ENCODE measurements at places on chromosomes 7 and 10. TPM values are rescaled to one million over a fixed set of nuclear protein-coding genes. Genes with fewer than 3 reads are reported as not detected.

The PRPS1L1 gene
- total RNA-seq: not detected

The SGMS1 gene
- 68.2 TPM for total RNA-seq

The TMEM273 gene
- total RNA-seq: not detected

The CPVL gene
- total RNA-seq: 14.7 TPM

The EFCAB10 gene
- total RNA-seq: 0.18 TPM

The ZNF488 gene
- 2.1 TPM for total RNA-seq

GRCh38 chr10:851901-852300 lies 79.6 kb downstream of the LARP4B start:
- no peak for DNase-seq

GRCh38 chr10:129194181-129194870 lies 272.7 kb upstream of the MGMT start:
- no peak for DNase-seq

GRCh38 chr10:131433568-131433967 lies 122.0 kb upstream of the TCERG1L start:
- no peak for DNase-seq

DNA sequence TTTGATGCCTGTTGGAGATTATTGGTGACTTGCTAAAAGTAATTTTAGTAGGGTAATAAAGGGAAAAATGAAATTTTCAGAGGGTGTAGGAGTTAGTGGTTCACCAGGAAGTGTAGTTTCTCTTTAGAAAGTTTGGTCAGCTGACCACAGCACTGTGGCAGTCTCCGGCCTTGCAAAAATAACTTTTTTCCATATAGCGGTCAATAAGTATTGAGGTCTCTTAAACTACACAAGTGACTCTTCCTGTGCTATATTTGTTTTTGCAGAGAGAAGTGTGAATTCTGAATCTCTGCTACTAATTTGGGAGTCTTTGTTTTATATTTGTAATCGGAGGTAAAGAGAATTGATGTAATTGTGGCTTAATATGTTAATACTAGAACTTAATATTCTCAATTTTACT lies 24.3 kb downstream of the PTPN12 start:
- DNase-seq: no peak

- DNase-seq: no peak
Measured at GRCh38 chr10:12025591-12025990, 17.0 kb downstream of the UPF2 start.

- DNase-seq: no peak
Measured at GRCh38 chr7:148712678-148713329, 14.1 kb downstream of the CUL1 start.

Measured in PC-3 (cell line).